ENCODE measurements at places on chromosomes 3 and 15.

GRCh38 chr3:113867506-113867905 lies 28.9 kb downstream of the GRAMD1C start:
- DNase-seq = no peak

- no peak for DNase-seq
These were observed 101.1 kb upstream of the CCNL1 start for GRCh38 chr3:157261000-157261399.

DNA sequence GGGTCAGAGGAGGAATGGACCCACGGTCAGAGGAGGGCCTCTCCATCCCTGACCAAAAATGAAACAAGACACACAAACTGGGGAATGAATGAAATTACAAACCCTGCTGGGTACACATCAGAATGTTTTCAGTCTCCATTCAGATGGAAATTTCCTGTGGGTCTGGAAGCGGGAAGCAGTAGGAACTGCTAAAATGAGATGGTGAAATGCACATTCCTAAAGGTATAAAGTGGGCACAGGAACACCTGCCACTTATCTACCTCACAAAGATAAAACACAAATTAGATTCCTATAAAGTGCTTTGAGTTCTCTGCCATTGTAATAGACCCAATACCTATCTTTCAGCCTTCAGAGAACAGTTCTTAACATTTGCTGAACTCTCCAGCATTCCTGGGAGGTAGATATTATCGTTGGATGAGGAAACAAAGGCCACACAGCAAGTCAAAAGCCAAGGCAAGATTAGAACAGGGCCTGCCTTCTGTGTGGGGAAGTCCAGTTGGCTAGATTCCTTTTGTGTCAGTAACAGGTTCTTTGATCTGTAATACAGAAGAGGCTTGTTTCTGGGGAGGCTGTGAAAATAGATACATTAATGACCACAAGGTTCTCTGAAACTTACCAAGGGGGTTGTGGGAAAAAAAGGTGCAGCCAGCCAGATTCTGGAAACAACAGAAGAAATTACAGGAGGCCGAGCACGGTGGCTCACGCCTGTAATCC lies 98.4 kb downstream of the IGF2BP2 start:
- DNase-seq = no peak

- DNase-seq = no peak
These were observed 163.8 kb upstream of the MBNL1 start for GRCh38 chr3:152104847-152105415.

- DNase-seq = no peak
These were observed 1.0 kb upstream of the IGF2BP2 start for GRCh38 chr3:185825639-185826481.
